ENCODE measurements at places on chromosomes 11 and 22.

DNA sequence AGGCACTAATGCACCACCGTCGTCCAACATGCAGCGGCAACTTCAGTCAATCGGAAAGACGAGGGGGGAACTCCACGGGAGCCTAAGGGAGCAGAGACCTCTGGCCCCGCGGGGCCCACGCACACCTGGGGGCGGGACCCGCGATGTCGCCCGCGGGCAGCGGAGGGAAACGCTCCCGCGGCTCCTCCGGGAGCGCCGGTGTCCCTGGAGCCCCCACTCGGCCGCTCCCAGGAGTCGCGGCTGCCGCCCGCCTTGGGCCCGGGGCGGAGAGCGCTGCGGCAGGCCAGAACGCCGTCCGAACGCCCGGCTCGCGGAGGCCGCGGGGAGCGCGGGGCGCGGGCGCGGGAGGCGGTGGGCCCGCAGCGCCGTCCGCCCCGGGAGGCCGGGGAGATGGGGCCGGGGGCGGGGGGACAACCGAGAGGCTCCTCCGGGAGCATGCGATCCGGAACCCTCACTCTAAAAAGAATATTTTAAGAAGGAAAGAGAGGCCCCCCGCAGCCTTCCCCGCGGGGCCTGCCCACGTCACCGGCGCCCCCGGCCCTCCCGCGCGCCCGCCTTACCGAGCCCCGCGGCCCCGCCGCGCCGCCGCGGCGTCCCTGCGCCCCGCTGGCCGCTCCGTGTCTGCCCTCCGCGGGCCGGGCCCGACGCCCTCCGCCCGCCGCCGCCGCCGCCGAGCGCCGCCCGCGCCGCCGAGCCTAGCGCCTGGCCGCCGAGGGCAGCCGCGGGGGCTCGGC, 86.6 kb upstream of the ARHGAP32 start:
- peak; percentile 20 for DNase-seq

- no peak for DNase-seq
Observed at GRCh38 chr11:78841456-78842060, 266.9 kb upstream of the NARS2 start.

- no peak for DNase-seq
Observed at GRCh38 chr11:103792981-103793468, 243.4 kb upstream of the DDI1 start.

- DNase-seq: no peak
Observed at GRCh38 chr11:59193587-59194130, 19.1 kb downstream of the MPEG1 start.

DNA sequence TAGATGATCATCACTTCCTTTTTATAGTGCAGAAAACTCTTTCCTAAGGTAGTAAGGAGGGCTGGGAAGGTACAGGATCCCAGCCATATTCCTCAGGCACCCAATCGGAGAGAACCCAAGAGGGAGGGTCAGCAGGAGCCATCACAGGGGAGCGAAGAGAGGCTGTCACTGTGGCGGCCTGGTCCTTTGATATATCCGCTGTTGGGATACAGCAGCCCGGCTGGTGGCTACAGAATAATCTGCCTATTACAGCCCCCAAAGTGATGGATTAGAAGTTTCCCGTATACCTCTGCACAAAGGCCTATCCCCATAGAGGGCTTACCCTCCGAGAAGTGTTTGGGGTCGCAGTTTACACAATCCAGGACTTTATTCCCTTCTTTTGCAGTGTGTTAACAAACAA, 48.5 kb downstream of the OR4D9 start:
- no peak for DNase-seq
